ENCODE measurements at places on chromosomes 4 and X.

GRCh38 chr4:140637836-140638235 lies 69.1 kb upstream of the UCP1 start:
- DNase-seq, result peak; percentile 41

GRCh38 chr4:4328840-4329239 lies 38.8 kb downstream of the ZBTB49 start:
- no peak for DNase-seq

DNA sequence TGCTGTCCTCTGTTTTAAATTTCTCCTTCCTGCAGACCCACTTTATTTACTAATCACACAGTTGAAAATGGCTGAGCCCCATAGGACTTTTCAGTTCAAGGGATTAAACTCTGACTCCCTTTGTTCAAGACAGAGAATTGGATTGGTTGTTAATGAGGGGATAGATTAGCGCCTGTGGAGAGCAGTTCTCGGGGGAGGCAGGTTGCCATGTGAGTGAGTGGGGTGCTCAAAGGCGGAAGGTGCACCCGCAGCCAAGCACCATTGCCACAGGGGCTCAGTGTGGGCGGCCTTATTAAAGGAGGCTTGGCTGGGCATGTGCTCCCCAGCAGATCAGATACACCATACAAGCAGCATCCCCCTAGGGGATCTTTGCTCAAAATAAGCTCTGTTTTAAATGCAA lies 7.9 kb upstream of the CBR4 start:
- no peak for DNase-seq

GRCh38 chr4:75099321-75099720 lies 166.4 kb downstream of the PARM1 start:
- no peak for DNase-seq

DNA sequence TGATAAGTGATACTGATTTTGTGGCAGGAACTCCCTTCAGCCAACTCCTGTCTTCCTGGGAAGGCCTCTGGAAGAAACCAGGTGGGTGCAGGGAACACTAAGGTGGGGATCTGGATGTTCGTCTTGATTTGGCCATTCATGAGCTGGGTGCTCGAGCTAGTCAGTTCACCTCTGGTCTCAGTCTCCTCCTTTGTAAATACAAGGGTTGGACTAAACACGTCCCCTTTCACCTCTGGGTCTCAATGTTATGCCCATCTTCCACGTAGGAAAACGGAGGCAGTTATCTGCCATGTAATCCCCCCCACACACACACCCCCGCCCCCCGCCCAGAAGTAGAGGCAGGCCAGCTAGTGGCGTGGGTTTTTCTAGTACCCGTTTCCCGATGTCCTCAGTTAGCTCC lies 4.1 kb upstream of the RS1 start:
- DNase-seq, result peak; percentile 12

DNA sequence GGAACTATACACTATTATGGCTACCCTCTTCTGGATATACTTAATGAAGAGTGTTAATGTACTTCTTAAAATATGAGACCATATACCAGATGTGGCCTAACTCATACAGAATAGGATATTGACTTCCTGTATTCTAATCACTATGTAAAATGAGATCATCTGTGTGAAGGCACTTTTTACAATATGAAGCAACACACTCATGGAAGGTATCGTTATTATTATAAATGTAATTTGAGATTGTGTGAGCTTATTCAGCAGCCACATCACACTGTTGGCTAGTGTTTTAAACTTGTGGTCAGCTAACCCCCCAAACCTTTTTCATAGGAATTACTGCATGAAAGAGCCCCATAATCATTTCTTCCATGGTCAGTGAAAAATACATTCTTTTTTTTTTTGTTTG lies 281.8 kb upstream of the TEX13A start:
- DNase-seq, result no peak

All from HT-29 (cell line).